ENCODE measurements at places on chromosomes 12 and 14.
A peak's percentile ranks its signal among the peaks of the same experiment; 100 is the strongest.

DNA sequence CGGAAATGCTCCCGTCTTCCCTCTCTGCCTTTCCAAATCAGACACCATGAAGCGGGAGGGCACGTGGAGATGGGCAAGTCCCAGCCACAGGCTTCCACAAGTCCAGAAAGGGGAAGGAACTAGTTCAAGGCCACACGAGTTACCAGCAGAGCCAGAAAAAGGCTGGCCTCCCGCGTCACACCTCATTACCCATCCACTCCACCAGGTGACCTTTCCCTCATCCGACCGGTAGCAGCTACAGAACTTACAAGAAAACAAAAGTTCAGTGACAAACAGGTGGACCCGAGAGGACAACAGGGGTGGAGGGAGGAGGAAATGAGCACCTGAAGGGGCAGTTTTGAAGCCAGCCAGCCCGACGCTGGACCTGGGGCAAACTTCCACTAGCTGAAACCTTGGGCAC lies 46.9 kb downstream of the CHGA start:
- no peaks in the 10 kb centered on the region for H3K27me3 ChIP-seq
- no peak overlapping the region for H3K27ac ChIP-seq
- no peaks in the 10 kb centered on the region for H3K36me3 ChIP-seq
- no peak for DNase-seq
- no peak overlapping the region for H3K4me3 ChIP-seq

- no peaks in the 10 kb centered on the region for H3K4me1 ChIP-seq
- H3K27me3 ChIP-seq, result no peaks in the 10 kb centered on the region
- peak; percentile 58 for DNase-seq
- H3K27ac ChIP-seq, result no peak overlapping the region
Observed at GRCh38 chr12:40733871-40734270, 41.6 kb downstream of the CNTN1 start.

GRCh38 chr14:94805680-94806288 lies 35.9 kb upstream of the GSC start:
- no peak for DNase-seq
- no peaks in the 10 kb centered on the region for H3K36me3 ChIP-seq
- no peak overlapping the region for H3K27ac ChIP-seq
- no peak overlapping the region for H3K4me3 ChIP-seq

GRCh38 chr14:50830932-50831725 lies at the start of gene NIN:
Gene NIN, minus strand, starts transcription at chr14:50831162. Its CDS starts 9,106 bp downstream, at chr14:50822056.
- H3K4me3 ChIP-seq, result peak within 1 kb of the TSS; percentile 98
- DNase-seq, result peak; percentile 75
- H3K27ac ChIP-seq, result peak within 1 kb of the TSS; percentile 54

DNA sequence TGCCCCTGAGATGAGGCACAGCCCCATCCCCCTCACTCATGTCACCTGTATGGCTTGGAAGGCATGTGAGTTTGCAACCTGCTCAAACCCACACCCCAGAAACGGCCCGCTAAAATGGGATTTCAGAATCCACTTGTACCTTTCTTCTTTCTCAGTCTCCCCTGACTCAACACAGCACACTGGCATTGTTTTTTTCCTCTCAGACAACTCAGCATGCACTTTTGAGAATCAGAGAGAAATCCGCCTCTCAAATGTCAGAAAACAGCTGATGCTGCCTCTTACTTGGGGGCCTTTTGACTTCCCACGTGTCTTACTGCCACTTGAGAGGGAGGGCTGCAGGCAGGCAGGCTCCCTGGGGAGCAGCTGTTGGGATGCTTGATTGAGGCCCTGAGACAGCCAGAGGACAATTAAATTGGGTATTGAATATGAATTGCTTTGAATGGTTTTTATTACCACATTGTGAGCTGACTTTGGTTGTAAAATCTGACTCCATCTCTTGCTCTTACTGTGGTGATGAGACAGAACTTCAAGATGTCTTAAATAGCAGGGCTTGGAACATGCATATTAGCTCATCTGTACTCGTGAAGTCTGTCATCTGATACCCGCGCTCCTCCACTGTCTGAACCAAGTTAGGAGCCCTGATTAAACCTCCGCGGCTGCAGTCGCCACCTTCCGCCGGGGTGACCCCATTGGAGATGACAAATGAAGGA lies 96.6 kb downstream of the APAF1 start:
- H3K4me3 ChIP-seq, result no peak overlapping the region
- H3K36me3 ChIP-seq, result no peaks in the 10 kb centered on the region
- H3K27me3 ChIP-seq, result no peaks in the 10 kb centered on the region
- H3K27ac ChIP-seq, result no peak overlapping the region
- H3K4me1 ChIP-seq, result peaks cover 36% of the 10 kb centered on the region
- no peak for DNase-seq

- no peak for DNase-seq
- peaks cover 1% of the 10 kb centered on the region for H3K27me3 ChIP-seq
- no peak overlapping the region for H3K27ac ChIP-seq
- peaks cover 11% of the 10 kb centered on the region for H3K4me1 ChIP-seq
- H3K4me3 ChIP-seq, result no peak overlapping the region
Observed at GRCh38 chr12:46439793-46440511, 67.4 kb upstream of the SLC38A2 start.

- no peak overlapping the region for H3K4me3 ChIP-seq
- H3K27me3 ChIP-seq, result no peaks in the 10 kb centered on the region
- no peak for DNase-seq
- no peaks in the 10 kb centered on the region for H3K36me3 ChIP-seq
Observed at GRCh38 chr14:68273413-68273812, 453.8 kb downstream of the RAD51B start.

- no peaks in the 10 kb centered on the region for H3K27me3 ChIP-seq
- H3K36me3 ChIP-seq, result no peaks in the 10 kb centered on the region
- no peak for DNase-seq
- H3K27ac ChIP-seq, result no peak overlapping the region
Observed at GRCh38 chr12:89833337-89834252, 125.0 kb upstream of the ATP2B1 start.

DNA sequence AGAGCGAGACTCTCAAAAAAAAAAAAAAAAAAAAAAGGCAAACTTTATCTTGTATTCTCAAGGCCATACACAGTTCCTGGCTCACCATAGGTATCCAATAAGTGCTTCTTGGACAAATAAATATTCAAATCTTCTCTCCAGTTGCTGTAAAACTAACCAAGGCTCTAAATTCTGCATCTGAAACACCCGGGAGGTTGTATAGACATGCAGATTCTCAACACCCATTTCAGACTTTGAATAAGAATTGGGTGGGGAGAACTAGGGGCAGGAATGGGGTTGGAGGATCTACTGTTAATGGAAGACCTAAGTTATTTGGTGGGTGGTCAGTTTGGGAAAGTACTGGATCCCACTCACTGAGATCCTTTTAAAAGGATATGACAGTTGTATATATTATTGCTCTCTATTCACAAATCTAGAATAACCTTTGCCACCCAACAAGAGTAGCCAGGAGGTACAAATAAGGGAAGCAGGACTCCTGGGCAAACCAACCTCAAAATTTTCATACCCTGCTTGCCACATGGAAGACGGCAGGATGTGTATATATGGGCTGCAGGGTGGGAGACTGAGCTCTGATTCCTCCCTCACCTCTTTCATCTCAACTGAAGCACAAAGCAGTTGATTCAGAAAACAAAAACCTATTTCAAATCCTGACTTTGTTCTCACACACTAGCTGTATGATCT lies 879 bp downstream of the GDF3 start:
- no peak overlapping the region for H3K27ac ChIP-seq
- no peak for DNase-seq
- H3K36me3 ChIP-seq, result no peaks in the 10 kb centered on the region
- H3K4me3 ChIP-seq, result no peak overlapping the region
- no peaks in the 10 kb centered on the region for H3K4me1 ChIP-seq

- peaks cover 12% of the 10 kb centered on the region for H3K27me3 ChIP-seq
- no peaks in the 10 kb centered on the region for H3K4me1 ChIP-seq
- no peak overlapping the region for H3K27ac ChIP-seq
- DNase-seq, result no peak
Observed at GRCh38 chr12:107662484-107662883, 23.1 kb upstream of the PWP1 start.

GRCh38 chr12:113724794-113725556 lies 241.2 kb downstream of the RBM19 start:
- no peaks in the 10 kb centered on the region for H3K27me3 ChIP-seq
- no peak overlapping the region for H3K4me3 ChIP-seq
- H3K36me3 ChIP-seq, result no peaks in the 10 kb centered on the region
- H3K4me1 ChIP-seq, result peaks cover 40% of the 10 kb centered on the region

GRCh38 chr12:130433411-130433810 lies 95.7 kb downstream of the PIWIL1 start:
- no peak for DNase-seq
- H3K4me1 ChIP-seq, result no peaks in the 10 kb centered on the region
- H3K4me3 ChIP-seq, result no peak overlapping the region
- H3K27ac ChIP-seq, result no peak overlapping the region
- no peaks in the 10 kb centered on the region for H3K36me3 ChIP-seq

DNA sequence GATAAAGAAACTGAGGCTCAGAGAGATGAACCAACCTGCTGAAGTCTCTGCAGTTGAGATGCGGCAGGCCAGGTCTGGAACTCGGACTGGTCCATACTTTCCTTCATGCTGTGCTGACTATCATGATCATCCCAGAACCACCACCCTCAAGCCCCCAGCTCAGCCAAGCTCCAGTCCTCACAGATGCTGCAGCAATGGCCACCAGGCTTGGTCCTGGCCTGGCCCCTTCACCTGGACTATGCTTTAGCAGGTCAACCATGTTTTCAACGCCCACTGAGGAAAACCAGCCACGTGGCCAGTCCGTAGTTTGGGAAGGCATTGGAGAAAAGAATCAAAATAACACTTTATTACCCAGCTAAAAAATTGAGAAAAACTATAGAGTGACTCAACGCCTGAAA lies 1.4 kb downstream of the GPR68 start:
- DNase-seq, result no peak
- no peak overlapping the region for H3K4me3 ChIP-seq
- no peak overlapping the region for H3K27ac ChIP-seq
- no peaks in the 10 kb centered on the region for H3K36me3 ChIP-seq
- no peaks in the 10 kb centered on the region for H3K27me3 ChIP-seq

DNA sequence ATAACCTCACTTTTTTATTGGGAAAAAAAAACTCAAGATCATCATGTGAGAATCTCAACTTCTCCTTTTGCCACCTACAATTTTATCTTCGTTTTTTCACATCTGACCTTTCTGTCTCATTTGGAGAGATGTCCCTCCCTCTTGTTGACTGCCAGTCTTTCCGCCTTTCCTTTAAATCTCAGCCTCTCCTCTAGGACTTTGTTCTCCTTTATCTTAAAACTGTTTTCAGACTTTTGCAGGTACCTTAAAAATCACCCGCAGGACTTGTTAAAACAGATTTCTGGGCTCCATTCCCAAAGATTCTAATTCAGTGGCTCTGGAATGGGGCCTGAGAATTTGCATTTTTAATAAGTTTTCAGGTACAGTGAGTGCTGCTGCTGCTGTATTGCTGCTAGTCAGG lies 223.2 kb downstream of the NTF3 start:
- DNase-seq, result no peak
- H3K27me3 ChIP-seq, result peaks cover 20% of the 10 kb centered on the region
- no peaks in the 10 kb centered on the region for H3K36me3 ChIP-seq
- H3K4me3 ChIP-seq, result no peak overlapping the region
- H3K27ac ChIP-seq, result no peak overlapping the region

DNA sequence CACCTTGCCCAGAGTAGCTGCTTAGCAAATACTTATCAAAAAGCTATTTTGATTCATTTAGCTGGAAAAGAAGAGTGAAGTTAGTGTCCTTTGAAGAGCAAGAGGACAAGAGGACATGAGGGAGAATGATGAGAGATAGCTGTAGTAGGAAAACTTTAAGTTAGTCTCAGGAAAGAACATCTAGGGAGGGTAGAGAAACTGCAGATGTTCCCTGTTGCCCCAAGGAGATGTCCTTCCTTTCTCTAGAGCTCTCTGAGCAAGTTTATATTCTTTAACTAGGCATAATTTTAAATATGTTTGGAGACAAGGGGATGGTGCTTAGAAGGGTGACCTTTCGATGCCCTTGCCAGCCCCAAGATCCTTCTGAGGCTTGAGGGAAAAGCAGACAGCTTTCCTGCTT lies 529.1 kb upstream of the TBX3 start:
- no peaks in the 10 kb centered on the region for H3K4me1 ChIP-seq
- H3K36me3 ChIP-seq, result no peaks in the 10 kb centered on the region
- H3K27me3 ChIP-seq, result no peaks in the 10 kb centered on the region
- no peak overlapping the region for H3K4me3 ChIP-seq
- H3K27ac ChIP-seq, result no peak overlapping the region

- no peak overlapping the region for H3K27ac ChIP-seq
- H3K36me3 ChIP-seq, result no peaks in the 10 kb centered on the region
- H3K27me3 ChIP-seq, result peaks cover 3% of the 10 kb centered on the region
- H3K4me3 ChIP-seq, result no peak overlapping the region
- no peak for DNase-seq
Observed at GRCh38 chr12:10557329-10557728, 51.6 kb downstream of the EIF2S3B start.

- H3K27me3 ChIP-seq, result no peaks in the 10 kb centered on the region
- H3K36me3 ChIP-seq, result no peaks in the 10 kb centered on the region
- H3K4me1 ChIP-seq, result no peaks in the 10 kb centered on the region
- DNase-seq, result no peak
- no peak overlapping the region for H3K4me3 ChIP-seq
Observed at GRCh38 chr12:87001102-87001501, 744.9 kb upstream of the MGAT4C start.

GRCh38 chr14:51501746-51502145 lies 150.0 kb upstream of the FRMD6 start:
- H3K27ac ChIP-seq, result no peak overlapping the region
- no peaks in the 10 kb centered on the region for H3K4me1 ChIP-seq
- H3K36me3 ChIP-seq, result no peaks in the 10 kb centered on the region

GRCh38 chr14:22418631-22419030 lies 170.4 kb downstream of the DAD1 start:
- H3K4me1 ChIP-seq, result peaks cover 1% of the 10 kb centered on the region
- DNase-seq, result no peak
- H3K27ac ChIP-seq, result no peak overlapping the region
- H3K36me3 ChIP-seq, result no peaks in the 10 kb centered on the region
- H3K27me3 ChIP-seq, result no peaks in the 10 kb centered on the region

- DNase-seq, result no peak
- H3K36me3 ChIP-seq, result no peaks in the 10 kb centered on the region
- 0 out of 2 replicates have a peak, but pooled peaks cover 8% of the 10 kb centered on the region for H3K27me3 ChIP-seq
- no peaks in the 10 kb centered on the region for H3K4me1 ChIP-seq
- no peak overlapping the region for H3K4me3 ChIP-seq
Observed at GRCh38 chr12:4044736-4045730, 171.8 kb upstream of the PARP11 start.

DNA sequence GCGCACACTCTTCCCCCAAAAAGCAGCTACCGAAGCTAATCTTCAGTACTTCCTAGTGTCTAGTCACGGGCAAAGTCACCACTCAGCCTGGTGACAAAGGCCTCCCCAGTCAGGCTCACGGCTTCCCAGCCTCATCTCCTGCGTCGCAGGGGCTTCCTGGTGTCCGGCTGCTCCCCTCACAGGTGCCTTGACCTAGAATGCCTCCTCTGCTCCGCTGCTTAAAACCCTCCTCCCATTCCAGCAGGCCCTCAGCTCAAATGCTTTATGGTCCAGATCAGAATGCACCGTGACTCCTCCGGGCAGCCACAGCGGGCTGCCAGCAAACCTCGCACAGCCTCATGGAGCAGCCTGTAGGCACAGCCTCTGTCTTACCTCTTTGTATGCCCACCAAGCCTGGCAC lies 53.1 kb downstream of the PRIMA1 start:
- H3K4me3 ChIP-seq, result no peak overlapping the region
- H3K27ac ChIP-seq, result no peak overlapping the region
- H3K36me3 ChIP-seq, result no peaks in the 10 kb centered on the region
- H3K4me1 ChIP-seq, result no peaks in the 10 kb centered on the region
- DNase-seq, result no peak
- H3K27me3 ChIP-seq, result no peaks in the 10 kb centered on the region

GRCh38 chr14:54665946-54666345 lies 99.0 kb downstream of the SAMD4A start:
- H3K36me3 ChIP-seq, result peaks cover 9% of the 10 kb centered on the region
- no peak for DNase-seq
- H3K27ac ChIP-seq, result no peak overlapping the region
- no peaks in the 10 kb centered on the region for H3K27me3 ChIP-seq
- H3K4me3 ChIP-seq, result no peak overlapping the region
- peaks cover 51% of the 10 kb centered on the region for H3K4me1 ChIP-seq

Data from SJSA1 (cell line).